CD8-positive, alpha-beta T cell (primary cell): ENCODE measurements at places on chromosomes 6 and 20.

DNA sequence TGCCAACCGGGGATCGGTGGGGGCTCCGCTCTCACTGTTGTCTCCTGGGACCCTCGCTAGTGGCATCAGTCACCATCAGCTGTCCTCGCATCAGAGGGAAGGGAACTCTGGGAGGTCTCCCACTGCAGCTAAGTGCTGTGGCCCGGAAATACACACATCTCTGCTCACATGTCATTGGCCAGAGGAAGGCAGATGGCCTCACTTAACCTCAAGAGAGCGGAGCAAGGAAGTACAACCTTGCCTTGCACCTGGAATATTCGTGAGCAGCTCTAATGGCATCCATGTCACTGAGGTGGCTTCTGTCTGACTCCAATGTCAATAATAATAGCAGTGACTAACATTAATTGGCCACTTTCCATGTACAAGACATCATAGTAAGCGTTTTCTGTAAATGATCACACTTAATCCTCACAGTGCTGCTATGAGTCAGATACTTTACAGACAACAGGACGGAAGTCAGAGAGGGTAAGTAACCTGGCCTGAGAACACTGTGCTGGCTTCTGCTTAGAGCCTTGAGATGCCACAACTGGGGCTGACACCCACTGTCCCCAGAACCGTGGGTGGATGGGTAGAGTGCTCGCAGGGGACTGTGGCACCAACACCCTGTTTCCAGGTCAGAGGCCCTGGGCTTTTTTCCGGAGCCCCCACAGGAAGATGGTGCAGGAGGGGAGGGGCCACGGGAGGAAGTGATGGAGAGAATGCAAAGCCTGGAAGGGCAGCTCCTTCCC is 6.0 kb downstream of the LHFPL5 start:
- no peak for DNase-seq

- DNase-seq, result no peak
Observed at GRCh38 chr6:17705428-17705777, 1.3 kb downstream of the NUP153 start.

GRCh38 chr6:119119989-119120388 is 41.5 kb upstream of the FAM184A start:
- DNase-seq, result no peak

DNA sequence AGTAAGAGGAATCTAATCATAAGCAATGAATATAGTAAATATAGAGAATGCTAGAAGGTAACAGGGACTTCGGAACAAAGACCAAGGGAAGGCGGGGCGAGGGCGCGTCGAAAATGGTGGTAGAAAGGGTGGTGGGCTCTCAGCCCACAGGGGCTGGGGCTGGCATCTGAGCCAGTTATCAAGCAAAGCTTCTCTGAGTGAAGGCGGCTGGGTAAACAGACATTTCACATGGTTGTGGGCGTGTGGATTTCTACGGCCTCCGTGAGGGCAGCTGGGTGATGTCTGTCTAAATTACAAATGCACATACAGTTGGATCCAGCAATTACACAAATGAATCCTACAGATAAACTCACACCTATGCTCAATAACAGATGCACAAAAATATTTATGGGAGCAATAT is 56.6 kb downstream of the TOX2 start:
- DNase-seq, result no peak
